ENCODE measurements at places on chromosomes 5 and 9.

DNA sequence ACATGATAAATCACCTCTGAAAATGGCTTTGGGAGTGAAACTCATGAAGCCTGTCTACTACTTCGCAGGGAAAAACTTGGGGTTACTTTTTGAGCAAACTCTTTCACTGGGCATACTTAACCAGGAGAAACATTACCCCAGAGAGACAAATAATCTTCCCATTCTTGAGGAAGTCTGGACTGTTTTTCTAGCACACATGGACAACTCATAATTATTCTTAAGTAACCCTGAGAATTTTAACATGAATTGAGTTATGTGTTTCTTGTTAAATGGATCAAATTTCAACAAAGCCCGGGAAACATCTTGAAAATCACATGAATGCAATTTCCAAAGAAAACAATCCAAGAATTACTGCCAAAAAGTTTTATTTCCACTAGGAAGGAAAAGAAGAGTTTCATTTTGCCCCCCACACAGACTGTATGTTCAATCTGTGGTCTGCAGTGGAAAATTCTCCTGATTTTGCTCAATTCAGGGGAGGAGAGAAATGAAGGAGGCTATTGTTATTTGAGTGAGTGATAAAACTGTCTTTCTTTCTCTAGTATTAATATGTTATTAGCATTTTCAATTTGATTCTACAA, 564.8 kb upstream of the CLINT1 start:
- DNase-seq = no peak

DNA sequence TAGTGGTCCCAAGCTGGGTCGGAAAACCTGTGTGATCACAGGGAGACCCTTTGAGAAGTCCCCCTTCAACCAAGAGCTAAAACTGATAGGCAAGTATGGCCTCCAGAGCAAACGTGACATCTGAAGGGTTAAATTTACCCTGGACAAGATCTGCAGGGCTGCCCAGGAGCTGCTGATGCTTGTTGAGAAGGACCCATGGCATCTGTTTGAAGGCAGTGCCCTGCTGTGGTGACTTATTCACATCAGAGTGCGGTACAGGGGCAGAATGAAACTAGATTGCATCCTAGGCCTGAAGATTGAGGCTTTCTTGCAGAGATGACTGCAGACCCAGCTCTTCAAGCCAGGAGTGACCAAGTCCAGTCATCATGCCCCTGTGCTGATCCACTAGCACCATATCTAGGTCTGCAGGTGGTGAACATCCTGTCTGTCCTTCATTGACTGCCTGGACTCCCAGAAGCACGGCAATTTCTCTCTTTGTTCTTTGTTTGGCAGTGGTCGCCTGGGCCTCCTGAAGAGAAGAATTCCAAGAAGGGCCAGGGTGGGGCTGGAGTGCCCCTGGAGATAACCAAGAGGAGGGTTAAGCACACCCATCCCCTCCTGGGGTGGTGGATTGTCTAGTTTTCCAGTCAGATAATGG, 25.7 kb upstream of the CHD1 start:
- no peak for DNase-seq

GRCh38 chr5:103923616-103924168, 361.1 kb upstream of the NUDT12 start:
- DNase-seq = no peak

- DNase-seq = no peak
Measured at GRCh38 chr9:87054999-87055686, 107.8 kb upstream of the GAS1 start.

DNA sequence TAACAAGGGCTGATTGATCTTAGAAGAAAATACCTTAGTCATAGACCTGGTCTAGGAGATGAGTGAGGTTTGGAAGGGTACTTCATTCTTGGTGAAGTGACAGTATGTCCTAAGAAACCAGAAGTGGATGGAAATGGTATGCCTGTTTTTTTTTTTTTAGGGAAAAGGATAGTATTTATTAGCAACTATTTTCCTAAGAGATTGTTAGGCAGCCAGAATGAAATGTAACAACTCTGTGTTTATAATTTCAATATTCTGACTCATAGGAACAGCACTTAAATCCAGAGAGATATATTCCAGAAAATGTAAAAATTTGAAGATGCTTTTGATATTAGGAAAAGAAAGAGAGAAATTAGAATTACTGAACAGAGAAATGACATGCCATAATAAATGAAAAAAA, 21.2 kb upstream of the ARL14EPL start:
- no peak for DNase-seq

GRCh38 chr5:55853041-55853670, 2.0 kb downstream of the IL31RA start:
- DNase-seq = no peak

GRCh38 chr5:56686337-56687195, 128.8 kb upstream of the MAP3K1 start:
- no peak for DNase-seq

- no peak for DNase-seq
Measured at GRCh38 chr5:9924614-9925013, 294.5 kb upstream of the TAS2R1 start.

GRCh38 chr9:4114569-4115505, 185.0 kb downstream of the GLIS3 start:
- no peak for DNase-seq

- no peak for DNase-seq
Measured at GRCh38 chr9:2120926-2121689, 106.0 kb downstream of the SMARCA2 start.

DNA sequence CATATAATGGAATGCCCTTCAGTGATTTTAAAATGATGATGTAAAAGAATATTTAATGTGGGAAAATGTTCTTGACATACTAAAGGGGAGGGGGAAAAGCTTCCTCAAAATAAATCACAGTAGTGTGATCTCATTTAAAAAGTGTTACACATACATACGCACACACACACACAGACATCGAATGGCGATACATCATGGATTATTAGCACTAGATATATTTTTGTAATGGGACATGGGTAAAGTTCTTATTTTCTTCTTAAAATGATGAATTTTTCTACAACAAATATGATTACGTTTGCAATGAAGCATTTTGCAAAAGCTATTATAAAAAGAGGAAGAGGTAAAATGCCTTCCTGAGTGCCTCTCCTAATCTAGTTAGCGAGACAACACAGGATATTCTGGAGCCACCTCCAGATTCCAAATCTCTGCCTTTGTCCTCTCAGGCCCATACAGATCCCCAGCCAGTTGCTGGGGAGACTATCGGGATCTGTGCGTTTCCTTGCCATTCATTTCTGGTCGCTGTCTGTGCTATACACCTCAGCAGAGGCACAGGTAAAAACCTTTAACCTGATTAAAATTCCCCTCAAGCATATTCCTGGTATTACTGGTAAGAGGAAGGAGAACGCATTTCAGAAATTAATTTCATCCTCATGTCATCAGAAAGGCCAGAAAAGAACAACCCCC, 69.6 kb downstream of the SLC28A3 start:
- no peak for DNase-seq

DNA sequence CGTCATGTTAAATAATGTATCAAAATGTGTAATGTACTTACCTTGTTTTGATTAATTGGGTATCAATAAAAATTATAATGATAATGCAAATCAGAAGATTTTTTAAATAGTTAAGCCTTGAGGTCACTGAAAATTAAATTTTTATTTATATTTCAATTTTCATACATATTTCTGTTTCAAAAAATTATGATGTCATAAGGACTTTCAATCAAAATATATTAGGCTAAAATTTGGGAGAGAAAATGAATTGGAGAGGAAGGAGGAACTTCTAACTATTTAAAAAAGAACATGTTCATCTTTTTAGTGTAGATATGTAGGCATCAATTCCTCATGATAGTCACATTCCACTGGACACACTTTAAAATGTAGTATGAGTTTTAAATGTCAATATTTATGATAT, 29.1 kb upstream of the ERAP1 start:
- DNase-seq = no peak

GRCh38 chr5:103228588-103228987, 30.0 kb upstream of the MACIR start:
- DNase-seq = no peak

DNA sequence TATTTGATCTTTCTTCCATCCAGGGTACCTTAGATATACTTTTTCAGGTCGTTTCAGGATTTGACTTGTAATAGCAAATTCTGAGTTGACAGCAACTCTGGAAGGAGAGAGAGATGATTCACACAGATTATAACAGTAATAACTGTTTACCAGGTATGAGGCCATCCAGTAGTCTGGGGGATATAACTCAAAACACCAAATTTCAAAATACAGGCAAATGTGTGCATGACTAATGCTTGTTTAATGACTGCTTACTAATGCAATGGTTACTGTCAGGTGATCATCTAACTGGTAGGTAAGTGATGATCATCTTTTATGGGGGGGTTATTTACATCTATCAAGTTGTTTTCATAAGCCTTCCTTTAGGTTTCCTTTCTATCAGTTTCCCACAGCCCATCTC, 412.3 kb downstream of the MAT2B start:
- no peak for DNase-seq

DNA sequence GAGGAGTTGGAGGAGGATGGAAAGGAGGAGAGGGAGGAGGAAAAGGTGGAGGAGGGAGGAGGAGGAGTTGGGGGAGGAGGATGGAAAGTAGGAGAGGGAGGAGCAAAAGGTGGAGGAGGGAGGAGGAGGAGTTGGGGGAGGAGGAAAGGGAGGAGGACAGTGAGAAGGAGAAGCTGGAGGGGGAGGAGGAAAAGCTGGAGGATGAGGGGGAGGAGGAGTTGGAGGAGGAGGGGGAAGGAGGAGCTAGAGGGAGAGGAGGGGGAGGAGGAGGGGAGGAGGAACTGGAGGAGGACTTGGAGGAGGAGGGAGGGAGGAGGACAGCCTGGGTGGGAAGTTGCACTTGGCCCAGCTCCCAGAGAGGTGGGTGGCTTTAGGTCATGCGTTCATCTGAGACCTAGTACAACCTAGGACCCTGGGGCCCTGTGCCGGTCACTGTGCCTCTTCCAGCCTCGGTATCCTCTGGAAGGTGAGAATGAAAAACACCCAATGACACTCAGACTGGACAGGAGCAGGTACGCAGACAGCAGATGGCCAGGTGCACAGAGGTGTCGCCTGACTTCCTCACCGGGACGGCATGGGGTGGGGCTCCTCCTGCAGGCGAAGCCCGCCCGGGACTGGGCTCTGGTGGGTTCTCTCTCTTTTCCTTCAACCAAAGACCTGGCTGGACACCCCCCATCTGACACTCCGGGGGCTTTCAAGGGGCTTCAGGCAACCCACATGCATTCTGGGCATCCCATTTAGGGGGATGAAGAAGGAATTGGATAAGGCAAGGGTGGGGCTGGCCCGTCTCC, 12.2 kb upstream of the SLC2A6 start:
- DNase-seq = no peak

Data from activated naive CD4-positive, alpha-beta T cell treated with anti-CD3 and anti-CD28 coated beads, Interleukin-2, amount 50 U/mL, for 72 hours (primary cell).